HuH-7 (cell line): ENCODE measurements at places on chromosomes 2 and 18.

DNA sequence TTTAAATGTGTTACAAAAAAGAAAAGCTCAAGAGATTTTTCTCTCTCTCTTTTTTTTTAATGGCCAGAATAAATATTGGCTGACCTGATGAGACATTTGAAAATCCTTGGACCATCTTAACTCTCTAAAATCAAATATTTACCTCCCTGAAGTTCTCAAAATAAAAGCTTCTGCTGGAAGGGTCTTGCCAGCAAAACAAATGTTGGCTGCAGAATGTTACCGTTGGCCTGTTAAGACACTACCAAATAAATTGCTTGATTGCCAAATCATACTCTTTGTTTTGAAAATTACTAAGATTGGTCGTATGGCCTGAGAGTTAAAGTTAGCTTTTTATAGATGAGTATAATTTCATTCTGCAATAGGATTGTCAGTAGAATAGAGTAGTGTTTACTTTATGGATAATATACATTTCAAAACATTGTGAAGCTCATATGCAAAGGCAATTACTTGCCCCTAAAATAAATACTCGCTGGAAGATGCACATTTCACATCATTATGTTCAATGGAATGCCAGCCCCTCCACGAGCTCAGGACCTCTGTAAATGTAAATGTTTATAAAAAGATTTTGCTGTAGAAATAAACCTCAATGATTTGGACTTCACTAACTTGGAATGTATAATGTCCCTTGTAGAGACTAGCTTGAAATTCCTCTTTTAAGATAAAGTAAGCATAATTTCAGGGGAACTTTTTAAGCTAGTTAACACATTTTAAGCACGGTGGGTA lies 193.4 kb downstream of the SOX11 start:
- no peak for DNase-seq

DNA sequence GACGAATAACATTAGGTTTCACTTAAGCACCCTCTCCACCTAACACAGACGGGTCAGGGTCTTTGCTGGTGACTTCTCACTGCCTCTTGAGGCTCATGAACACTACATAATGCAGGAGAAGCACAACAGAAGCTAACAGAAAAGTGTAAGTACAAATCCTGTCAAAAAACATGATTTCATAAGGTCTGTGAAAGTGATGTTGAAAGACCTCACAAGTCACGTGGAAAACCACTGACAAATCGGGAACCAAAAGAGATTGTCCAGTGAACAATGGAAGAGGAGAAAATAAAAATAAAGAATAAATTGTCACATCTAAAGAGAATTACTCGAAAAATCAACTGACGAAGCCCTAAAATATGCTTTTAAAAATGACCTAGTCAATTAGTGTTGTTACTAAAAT lies 14.0 kb downstream of the PSD4 start:
- DNase-seq = no peak

- DNase-seq = no peak
Measured at GRCh38 chr2:17226941-17227490, 291.2 kb downstream of the RAD51AP2 start.

DNA sequence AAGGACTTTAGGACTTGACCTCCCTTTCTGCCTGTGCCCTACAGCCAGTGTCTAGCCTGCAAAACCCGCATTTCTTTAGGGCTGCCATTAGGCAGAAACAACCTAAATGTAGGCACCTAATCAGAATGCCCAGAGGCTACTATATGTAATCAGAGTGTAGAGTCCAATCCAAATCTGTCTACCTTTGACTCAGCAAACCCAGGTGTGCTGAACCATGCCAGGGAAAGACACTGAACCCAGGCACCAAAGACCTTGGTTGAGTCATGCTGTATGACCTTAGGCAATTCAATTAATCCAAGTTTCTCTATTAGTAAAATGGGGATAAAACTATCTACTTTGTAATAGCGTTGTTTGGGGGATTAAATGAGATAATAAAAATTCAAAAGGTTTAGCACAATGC lies 20.7 kb downstream of the CAPN14 start:
- no peak for DNase-seq

DNA sequence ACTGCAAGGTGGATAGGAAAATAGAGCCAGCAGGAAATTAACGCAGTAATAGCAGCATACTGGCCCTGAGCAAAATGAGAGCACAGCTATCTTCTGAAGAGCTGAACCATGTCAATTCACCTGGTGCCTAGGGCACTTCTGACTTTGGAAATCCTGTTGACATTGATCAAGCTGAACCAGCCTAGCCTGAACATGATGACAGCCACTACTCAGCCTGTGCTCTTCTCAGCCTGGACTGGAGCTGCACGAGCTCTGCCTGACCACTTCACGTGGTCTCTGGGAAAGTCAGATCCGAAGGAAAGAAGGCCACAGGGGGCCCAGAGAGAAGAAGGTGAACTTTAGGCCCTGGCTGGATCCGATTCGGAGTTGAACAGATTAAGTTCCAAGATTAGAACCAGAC lies 421.9 kb downstream of the LPIN1 start:
- no peak for DNase-seq

- no peak for DNase-seq
Measured at GRCh38 chr2:105882920-105883435, 138.3 kb downstream of the NCK2 start.

- DNase-seq = no peak
Measured at GRCh38 chr2:159456500-159457426, 159.6 kb downstream of the BAZ2B start.

DNA sequence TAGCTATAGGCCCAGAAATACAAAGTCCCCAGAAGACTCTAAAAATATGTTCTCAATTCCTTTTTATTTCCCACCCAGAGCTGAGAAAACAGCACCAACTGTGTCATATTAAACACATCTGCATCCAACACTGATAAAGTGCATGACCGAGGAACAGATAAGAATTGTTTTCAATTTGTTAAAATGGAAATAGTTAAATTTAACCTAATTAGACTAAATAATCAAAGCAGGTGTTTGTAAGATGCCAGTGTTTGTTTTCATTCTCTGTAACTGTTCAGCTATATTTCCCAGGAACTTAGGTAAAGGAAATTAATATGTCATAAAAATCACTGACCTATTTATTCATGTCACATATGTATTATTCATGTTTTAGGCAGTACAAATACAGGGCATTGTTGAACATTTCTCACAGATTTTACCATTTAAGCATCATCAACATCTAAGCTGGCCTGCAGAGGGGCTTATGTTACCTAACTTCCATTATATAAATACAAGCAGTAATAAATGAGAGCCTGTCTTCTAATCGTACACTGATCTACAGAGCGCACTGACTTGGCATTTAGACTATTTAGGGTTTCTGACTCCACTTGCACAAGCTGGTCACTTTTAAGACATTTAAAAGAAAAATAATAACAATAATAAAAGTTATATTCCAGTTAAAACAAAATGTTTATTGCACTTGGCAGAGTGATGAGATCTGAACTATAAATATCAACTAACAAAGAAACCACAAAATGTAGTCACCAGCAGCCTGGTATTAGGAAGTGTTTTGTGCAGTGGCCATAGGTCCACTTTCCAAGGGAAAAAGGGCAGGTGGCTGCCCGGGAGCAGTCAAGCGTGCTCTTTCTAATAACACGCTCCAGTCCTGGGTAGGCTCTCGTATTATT lies 86.6 kb upstream of the ZFP36L2 start:
- DNase-seq = no peak

- no peak for DNase-seq
Measured at GRCh38 chr2:104562537-104562936, 291.4 kb upstream of the POU3F3 start.

GRCh38 chr2:39838589-39838988 lies 59.5 kb upstream of the THUMPD2 start:
- no peak for DNase-seq

DNA sequence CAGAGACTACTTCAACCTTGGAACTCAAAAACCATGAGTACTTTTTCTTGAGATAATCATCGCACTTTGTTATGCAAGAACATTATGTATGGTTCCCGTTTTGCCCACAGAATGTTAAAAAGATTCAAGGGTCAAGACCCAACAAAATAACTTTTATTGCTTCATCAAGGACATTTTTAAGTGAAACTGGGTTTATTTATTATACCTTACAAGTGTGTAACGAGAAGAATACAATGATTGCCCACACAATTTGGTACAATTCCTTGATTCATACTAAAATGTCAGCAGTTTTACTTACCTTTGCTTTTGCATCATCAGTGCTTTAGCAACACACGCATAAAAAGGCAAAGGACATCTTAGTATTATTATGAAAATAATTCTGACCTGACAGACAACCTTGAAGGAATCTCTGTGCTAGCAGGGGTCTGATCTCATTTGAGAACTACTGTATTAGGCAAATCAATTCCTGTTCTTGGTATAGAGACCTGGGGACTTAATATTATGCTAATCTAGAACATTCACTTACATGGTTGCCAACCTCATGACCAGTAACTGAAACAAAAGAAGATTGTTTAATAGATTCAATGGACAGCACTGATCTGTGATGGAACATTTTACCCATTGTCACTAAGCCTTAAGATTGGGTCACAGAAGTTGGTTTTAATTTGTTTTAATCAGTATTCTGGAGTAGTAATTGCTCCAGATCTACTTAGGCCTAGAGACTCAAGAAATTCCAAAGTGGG lies 16.2 kb downstream of the CCDC88A start:
- DNase-seq = no peak

- no peak for DNase-seq
Measured at GRCh38 chr18:55494899-55495298, 93.1 kb downstream of the TCF4 start.

DNA sequence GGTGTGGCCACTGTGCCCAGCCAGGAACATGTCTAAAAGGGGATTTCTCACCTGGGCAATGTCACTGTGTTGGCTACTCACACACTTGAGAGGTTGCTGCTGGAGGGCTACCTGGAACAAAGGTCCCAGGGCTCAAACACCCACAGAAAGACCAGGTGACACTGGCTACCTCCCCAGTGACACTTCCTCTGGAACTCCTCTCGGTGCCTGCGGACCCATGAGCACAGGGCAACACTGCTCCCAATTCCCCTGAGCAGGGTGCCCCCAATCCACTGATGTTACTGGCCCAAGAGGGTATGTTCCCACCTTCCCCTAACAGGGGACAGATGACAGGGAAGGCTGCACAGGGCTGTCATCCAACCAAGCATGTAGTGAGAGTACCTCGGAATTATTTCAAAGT lies 5.8 kb downstream of the NPPC start:
- DNase-seq = no peak

DNA sequence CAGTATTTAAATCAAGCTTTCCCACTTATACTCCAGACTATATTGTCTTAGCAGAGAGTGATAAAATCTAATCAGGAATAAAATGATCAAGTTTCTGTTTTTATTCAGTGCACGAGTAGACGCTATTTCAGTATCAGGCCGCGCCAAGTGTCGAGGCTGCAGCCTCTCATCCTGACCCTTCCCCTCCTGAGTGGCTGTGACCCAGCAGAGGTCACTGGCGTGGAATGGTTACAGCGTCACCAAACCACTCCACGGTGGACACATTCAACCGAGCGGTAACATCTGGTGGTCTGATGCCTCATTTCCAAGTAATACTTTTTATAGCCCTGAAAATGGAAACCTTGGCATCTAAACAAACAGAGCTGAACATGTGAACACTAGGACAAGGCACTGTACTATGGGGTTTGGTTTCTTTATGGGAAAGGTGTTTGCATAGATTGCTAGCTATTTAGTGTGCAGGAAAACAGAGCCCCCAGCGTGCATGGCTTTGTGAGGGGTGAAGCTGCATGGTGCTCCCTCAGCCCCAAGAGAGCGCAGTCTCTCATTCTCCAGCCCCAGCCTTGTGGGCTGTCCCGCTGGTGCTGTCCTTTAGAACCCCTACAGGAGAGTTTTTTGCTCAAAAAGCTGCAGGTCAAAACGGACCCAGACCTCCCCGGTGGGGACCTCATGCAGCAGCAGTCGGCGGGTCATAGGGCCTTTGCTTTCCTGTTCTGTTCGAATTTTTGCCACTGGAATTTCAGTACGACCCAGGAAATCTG lies 28.4 kb downstream of the FAM228A start:
- DNase-seq = no peak

GRCh38 chr2:106113361-106113966 lies 80.6 kb downstream of the UXS1 start:
- DNase-seq = no peak

DNA sequence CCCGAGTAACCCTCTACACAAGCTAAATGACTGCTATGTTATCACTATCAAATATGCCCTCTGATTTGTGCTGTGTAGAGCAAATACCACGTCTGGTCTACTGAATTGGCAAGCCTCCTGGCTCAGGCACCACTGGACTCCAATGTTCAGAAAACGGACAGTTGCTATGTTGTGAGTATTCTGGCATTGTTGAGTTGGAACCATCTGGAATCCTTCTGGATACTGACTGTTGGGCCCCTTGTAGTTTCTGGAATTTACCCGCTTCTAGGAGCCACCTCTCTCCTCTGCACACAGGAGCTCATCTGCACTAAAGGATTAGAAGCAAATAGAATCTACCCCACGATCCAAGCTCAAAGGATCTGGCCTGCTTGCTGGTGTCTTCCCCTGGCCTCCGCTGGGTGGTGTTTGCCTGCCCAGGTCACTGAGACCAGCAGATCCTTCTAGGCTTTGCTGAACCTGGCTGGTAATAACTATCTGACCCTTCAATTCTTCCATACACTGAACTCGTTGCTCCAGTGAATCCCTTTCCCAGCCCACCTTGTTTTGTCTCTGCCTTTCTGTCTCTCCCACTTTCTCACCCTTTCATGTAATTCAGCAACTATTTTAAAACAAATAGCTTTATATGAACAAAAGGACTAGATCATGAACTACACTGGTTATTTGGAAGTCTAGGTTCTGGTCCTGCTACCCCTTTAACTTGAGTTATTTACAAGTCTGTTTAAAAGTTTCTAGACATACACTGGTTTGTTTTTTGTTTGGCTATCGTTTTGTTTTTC lies 2.1 kb upstream of the HAAO start:
- peak; percentile 78 for DNase-seq

- no peak for DNase-seq
Measured at GRCh38 chr18:10455726-10456453, 1.5 kb downstream of the APCDD1 start.

GRCh38 chr2:47070920-47071824 lies 83.9 kb downstream of the STPG4 start:
- peak; percentile 36 for DNase-seq

DNA sequence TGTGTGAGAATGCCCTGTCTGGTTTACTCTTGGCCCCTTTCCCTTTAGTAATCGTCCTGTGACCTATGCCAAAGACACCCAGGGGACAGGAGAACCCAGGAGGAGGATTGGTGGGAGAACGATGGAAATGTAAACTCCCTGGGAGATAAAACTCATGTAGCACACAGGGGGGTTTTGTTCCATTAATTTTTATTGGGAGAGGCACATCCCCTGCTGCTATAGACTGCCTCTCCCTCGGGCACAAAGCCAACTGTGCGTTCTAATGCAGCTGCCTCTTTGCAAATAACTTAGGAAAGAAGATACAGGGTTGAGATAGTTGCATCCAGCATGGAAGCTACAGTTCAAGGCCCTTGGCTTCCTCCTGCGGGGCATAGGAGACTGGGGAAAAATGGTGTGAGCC lies 489.6 kb downstream of the SLC4A3 start:
- DNase-seq = no peak

GRCh38 chr18:56139792-56140254 lies 498.6 kb downstream of the TXNL1 start:
- no peak for DNase-seq

- DNase-seq = no peak
Measured at GRCh38 chr2:224570328-224570993, 14.7 kb downstream of the CUL3 start.
